Prostate gland (tissue), 2 donors: ENCODE measurements at places on chromosomes 11 and 22.

DNA sequence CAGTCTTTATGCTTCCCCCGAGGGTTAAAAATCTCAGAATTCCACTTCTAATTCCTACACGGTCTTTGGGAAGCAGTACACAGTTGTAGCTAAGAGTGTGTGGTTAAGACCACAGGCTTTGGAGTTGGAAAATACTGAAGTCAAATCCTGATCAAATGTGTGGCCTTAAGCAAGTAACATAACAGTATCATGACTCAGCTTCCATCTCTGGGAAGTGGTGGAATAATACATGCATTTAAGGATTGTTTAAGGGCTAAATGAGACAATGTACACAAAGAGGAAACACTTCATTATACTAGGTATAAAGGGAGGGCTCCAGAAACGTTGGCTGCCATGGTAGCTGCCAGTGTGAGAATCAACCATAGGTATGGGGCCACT lies 71.5 kb downstream of the FAT3 start:
- DNase-seq: no peak

GRCh38 chr22:37924386-37925065 lies 18.4 kb downstream of the MICALL1 start:
- DNase-seq: no peak

- DNase-seq: no peak
Observed at GRCh38 chr11:110989428-110990133, 255.9 kb upstream of the POU2AF2 start.

DNA sequence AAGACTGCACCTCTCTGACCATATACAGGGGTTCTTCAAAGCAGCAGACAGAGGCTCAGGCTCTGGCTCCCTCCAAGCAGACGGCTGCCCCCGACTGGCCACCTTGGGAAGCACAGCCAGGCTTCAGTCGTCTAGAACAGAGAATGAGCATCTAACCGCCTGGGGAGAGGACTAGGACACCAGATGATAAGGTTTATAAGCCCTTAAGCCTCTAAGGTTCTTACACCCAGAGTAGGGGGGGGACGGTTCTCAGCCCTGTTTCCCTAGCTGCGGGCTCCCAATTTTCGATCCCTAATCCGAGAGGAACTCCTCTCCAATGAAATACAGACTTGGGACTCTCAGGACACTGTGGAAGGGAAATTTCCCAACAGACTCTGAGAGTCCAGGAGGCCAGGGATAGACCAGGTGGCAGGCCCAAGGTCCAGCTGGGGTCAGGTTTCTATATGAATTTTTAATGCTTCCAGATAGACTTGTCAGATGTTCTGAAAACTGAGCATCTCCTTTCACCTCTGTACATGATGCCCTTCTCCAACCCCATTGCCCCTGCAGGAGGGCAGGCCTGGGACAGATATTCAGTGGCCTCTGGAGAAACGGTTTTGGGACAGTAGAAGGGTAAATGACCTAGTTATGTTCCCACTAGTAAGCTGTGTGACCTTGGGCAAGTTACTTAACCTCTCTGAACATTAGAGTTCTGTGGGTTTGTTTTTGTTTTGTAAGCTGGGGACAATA lies 20.2 kb downstream of the RTN4RL2 start:
- DNase-seq: peak; percentile 26

- no peak for DNase-seq
Observed at GRCh38 chr22:26053737-26054316, 115.4 kb upstream of the SEZ6L start.

DNA sequence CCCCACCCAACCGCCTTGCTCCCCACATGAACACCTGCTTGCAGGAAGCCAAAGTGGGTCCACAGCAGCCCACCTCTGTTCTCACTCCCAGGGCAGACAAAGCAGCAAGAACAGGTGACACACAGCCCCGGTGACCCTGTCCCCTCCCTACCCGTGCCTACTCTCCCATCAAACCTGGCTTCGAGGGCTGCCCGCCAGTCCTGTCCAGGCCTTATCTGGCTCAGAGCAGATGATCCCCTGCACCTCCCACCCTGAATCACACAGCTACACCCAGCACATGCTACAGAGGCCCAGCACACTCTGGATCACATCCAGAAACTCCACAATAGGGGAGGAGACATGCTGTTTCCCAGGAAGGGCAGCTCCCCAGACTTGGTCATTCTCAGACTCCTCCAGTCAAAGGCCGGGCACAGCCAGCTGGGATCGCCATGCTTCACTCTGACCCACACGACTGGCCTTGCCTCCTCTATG lies 6.2 kb upstream of the RGL4 start:
- no peak for DNase-seq

DNA sequence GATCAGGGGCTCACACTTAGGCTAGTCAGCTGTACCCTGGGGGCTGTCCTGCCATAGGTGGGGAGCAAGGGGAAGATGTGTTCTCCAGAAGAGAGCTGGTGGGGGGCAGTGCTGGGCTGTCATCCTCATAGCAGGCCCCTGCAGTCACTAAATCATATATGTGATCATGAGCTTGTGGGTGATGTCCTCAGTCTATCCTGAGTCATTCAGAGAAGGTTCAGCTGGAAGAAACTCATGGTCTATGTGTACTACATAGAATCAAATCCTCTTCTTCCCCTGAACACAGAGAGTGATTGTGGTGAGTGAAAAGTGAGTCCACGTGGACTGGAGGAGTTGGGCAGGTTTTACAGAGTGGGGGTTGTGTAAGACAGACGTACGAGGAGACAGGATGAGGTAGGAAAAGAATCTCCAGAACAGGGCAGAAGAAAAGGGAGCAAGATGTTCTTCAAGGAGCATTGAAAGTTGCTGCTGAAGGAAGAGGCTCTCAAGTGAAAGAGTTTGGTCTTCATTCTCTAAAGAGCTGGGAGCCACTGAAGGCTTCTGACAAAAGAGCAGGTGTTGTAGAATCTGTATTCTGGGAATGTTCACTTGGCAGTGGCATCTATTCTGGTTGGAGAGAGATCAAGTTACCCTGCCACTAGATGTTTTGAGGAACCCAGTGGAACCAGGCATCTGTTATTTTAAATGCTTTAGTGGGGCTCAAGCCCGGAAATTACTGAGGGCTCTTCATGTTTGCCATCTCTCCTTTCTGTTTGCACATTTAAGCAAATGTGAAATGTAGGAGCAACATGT lies 68.9 kb downstream of the C22orf31 start:
- DNase-seq: no peak

- no peak for DNase-seq
Observed at GRCh38 chr11:101442171-101442570, 141.6 kb downstream of the TRPC6 start.

DNA sequence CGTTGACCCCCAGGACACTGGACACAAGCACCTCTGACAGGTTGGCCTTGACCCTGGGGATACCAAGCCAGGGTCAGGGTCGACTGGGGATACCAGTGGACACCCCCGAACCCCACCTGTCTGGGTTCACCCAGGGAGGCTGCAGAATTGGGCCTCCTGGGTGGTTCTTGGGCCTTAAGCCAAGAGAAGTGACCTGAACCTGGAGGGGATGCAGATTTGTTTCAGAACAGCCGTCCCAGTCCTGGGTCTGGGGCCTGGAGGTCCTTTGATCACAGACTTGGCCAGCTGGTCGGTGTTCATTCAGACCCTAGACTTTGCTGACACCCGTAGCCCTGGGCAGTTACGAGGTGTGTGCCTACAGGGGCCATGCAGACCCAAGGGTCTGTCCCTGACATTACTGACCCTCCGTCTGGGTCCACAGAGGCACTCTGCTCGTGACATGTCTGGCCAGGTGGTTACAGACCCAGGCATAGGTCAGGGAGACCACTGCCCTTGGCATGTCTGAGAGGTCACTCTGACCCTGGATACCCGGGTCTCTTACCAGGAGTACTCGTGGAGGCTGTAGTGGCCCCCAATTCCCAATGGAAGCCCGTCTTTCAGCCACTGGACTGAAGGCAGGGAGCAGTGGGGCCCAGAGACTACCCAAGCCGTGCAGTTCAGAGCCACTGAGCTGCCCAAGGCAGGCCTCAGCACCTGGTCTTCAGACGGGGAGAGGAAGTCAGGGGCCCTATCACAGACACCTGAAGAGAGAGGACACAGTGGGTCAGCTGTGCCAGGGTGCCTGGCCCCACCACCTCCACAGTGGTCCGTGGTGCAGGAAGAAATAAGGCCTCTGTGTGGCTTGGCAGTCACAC lies 6.4 kb downstream of the SIGIRR start:
- DNase-seq: no peak

DNA sequence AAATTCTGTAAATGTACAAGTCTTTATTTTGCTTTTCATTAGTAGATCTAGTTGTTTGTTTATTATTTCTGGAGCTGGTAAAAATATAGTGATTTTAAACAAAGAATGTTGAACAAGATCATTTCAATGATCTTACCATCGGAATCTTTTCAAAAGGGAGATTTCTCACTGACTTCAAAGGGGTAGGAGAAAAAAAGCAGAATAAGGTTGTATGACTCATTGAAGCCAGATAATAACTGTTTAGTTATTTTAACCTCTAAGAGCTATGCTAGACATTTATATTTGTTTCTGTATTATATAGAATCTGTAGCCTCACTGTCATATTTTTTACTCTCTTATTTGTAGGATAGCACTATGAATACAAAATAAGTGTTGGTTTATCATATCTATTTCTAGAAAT lies 8.1 kb upstream of the PDE3B start:
- no peak for DNase-seq

DNA sequence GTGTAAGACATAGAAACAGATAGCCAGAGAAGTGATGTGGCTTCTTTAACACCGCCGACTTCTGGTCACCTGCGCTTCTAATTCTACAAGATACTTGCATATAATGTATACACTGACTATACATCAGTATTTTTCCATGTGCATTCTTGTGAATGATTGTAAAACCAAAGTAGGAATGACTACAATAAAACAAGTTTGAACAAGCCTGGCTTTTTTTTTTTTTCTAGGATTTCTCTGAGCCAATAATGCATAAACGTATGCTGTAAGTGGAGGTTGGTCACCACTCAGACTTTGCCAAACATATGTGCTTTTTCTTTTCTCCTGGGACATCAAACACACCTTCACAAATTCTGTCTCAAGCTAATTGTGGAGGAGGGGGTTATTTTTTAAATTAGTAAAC lies 237.8 kb upstream of the KIRREL3 start:
- DNase-seq: no peak

DNA sequence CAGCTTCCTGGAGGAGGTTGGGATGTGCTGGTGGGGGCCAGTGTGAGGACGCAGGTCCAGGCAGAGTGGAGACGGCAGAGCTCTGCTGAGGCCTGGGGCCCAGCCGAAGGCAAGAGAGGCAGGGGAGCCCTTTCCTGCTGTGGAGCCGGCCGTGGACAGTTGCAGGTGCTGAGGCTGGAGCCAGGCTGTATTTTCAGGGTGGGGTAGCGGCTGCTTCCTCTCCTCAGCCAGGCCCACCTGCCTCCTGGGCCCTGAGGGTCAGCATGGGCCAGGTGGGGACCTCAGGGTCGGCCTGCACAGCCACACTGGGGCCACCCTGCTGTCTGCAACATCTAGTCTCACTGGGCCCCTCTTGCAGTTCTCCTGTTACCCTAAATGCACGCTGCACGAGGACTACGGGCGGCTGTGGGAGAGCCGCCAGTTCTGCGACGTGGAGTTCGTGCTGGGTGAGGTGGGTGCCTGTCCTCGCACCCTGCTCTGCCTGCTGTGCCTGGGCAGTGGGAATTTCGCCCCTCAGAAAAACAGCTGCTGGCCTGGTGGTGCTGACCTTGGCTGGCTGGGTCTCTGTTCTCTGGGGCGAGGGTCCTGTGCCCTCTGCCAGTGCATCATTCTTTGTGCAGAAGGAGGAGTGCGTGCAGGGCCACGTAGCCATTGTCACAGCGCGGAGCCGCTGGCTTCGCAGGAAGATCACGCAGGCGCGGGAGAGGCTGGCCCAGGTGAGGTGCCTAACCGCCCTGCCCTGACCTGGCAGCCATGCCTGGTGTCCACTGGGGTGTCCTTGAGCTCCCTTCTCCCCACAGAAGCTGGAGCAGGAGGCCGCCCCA lies 8.4 kb downstream of the THAP7 start:
- DNase-seq: no peak

GRCh38 chr11:106848526-106848925 lies 169.8 kb downstream of the GUCY1A2 start:
- DNase-seq: no peak

DNA sequence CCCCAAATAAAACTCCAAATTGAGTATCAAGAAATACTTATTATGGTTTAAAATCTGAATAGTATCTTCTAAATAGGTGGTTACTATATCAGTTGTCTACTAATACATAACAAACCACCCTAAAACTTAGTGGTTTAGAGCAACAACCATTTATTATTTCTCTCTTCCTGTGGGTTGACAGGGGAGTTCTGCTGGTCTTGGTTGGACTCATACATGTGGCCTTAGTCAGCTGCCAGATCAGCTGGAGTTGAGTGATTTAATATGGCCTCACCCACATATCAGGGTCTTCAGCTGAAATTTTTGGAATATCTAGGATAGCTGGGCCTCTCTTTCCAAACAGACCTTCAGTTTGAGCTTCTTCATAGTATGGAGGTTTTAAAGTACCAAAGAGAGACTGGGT lies 34.5 kb downstream of the C11orf65 start:
- no peak for DNase-seq

DNA sequence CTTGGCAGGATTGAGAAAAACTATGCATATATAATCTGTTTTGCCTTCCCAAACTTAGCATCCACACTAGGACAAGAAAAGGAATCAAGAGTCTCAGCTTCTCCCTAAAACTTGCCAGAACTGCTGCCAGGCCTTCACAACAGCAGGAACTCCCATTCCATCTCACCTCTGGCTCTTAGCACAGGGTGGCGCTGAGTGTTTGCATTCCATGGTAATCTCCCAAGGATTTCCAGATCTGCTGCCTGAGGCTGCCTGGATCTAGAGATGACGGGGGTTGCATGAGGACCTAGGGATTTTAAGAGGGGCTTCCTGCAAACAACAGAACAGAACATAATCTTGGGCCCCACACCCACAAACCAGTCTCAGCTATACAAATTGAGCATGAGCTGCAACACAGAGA lies 87.1 kb upstream of the OPCML start:
- DNase-seq: no peak

DNA sequence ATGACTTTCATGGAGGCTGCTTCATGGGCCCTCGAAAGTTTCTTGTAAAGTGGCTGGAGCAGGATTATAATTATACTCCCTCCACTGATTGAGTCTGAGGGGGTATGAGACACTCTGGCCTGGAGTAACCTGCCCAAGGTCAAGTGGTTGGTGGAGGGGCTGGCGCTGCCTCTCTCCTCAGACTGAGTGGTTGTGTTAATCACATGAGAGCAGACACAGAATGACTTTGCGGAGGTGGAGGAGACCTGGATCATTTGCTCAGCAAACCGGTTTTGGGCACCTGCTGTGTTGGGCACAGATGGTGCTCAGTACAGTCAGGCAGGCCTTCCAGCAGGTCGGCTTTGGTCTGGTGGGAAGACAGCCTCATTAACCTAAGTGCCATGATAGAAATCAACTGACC lies 11.8 kb downstream of the BCR start:
- no peak for DNase-seq

- DNase-seq: no peak
Observed at GRCh38 chr11:61153593-61154095, 7.6 kb downstream of the VPS37C start.

GRCh38 chr11:134501406-134502152 lies 89.5 kb upstream of the B3GAT1 start:
- DNase-seq: no peak

GRCh38 chr11:2100361-2101170 lies 38.6 kb downstream of the IGF2 start:
- no peak for DNase-seq
